CD4-positive, alpha-beta T cell (primary cell): ENCODE measurements at places on chromosomes 12 and 14.

GRCh38 chr14:104604458-104605449 is at the start of gene TMEM179:
Gene TMEM179, minus strand, starts transcription at chr14:104604772. Its CDS starts 31 bp downstream, at chr14:104604741.
- no peak for DNase-seq

DNA sequence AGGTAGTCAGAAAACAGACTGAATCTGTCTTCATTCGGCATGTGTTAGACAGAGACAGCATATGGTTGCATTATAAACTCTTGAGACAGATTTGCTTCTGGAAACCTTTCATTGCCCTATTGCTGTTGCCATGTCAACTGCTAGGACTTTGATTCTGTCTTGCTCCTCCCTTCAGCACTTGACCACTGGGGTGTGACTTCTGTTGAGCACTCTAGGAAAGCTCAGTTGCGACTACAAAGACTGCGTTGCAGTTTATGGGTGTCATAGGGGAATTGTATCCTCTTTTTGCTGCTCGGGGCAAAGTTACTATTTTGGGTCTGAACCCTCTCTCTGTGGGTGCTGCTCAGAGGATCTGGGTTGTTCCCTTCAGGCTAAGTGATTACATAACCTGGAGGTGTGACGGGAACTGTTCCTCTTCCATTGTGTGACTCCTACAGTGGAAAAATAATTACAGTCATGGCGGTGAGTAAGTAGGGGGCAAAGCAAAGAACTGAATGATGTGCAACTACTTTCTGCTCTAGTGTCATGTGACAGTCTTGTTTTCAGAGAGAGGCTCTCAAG is 44.3 kb upstream of the TRIM9 start:
- DNase-seq = no peak

DNA sequence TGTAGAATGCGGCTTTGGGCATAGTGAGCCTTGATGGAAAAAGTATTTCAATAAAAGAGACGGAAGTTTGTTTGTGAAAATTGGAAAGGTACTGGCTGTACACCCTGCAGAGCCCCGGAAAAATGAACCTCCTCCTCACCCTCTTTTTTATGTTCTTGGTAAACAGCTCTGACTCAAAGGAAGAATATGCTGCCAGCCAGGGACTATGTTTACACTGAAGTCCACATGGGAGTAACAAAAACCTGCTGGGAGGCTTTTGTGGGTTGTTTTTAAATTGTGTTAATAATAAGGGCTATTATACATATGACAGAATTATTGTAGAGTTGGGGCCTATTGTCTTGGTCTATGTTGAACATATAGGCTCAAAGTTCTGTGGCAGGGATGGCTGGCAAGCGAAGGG is 70.7 kb downstream of the TTC8 start:
- no peak for DNase-seq

GRCh38 chr14:70515811-70516210 is 19.0 kb downstream of the ADAM20 start:
- no peak for DNase-seq

GRCh38 chr12:52584156-52584682 is 10.6 kb upstream of the KRT74 start:
- DNase-seq = no peak
